CD4-positive, alpha-beta memory T cell (primary cell): ENCODE measurements at places on chromosomes 6 and 20. TPM values are rescaled to one million over a fixed set of nuclear protein-coding genes. Genes with fewer than 3 reads are reported as not detected.

GRCh38 chr6:160259598-160259997 lies 977 bp upstream of the SLC22A2 start:
- DNase-seq: no peak

- DNase-seq: no peak
These were observed 115.6 kb upstream of the HCRTR2 start for GRCh38 chr6:55058682-55059081.

Gene TFAP2D
- total RNA-seq: not detected

DNA sequence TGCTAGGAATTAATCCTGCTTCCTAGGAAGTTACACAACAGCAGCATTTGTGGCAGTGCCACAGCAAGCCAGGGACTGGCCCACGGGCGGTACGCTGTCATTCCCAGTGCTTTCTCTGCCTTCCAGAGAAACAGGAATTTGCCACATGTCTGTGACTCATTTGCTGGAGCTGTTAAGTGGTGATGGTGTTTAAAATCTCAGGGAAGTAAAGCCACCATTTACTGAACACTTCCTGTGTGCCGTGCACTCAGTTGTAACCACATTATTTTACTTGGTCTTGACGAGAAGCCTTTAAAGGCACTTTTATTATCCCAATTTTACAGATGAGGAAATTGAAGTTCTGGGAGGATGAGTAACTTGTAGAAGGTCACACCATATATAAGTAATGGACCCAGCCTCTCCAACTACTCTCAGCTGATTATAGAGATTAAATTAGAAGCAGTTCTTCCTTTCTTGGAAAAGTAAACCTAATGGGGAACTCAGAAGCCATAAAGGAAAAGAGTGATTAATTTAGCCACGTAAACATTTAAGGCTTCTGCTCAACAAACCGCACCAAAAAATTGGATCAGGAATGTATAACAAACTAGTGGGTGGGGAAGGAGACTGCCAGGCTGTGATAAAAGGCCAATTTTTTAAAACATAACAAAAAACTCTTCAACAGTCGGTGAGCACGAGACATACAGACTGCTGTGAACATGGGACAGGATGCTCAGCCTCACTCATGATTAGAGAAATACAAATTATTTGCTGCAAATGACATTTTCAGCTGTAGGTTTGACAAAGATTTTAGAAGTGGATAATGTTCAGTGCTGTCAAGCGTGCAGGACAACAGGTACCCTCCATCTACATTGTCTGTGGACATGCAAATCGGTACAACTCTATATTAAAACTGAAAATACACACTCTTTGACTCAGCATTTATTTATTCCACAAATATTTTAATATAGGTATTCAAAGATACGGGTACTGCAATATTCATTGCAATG lies 311.2 kb downstream of the NRN1 start:
- DNase-seq: no peak

GRCh38 chr6:57029213-57029612 lies 17.3 kb upstream of the KIAA1586 start:
- DNase-seq: no peak

GRCh38 chr6:8539453-8539852 lies 104.1 kb upstream of the SLC35B3 start:
- DNase-seq: no peak

- no peak for DNase-seq
These were observed 109.9 kb downstream of the PSMB1 start for GRCh38 chr6:170443151-170443662.
